GM06990 (cell line): ENCODE measurements at places on chromosomes 13 and 19.

GRCh38 chr13:93235258-93236015 lies 8.8 kb downstream of the GPC6 start:
- DNase-seq = no peak

DNA sequence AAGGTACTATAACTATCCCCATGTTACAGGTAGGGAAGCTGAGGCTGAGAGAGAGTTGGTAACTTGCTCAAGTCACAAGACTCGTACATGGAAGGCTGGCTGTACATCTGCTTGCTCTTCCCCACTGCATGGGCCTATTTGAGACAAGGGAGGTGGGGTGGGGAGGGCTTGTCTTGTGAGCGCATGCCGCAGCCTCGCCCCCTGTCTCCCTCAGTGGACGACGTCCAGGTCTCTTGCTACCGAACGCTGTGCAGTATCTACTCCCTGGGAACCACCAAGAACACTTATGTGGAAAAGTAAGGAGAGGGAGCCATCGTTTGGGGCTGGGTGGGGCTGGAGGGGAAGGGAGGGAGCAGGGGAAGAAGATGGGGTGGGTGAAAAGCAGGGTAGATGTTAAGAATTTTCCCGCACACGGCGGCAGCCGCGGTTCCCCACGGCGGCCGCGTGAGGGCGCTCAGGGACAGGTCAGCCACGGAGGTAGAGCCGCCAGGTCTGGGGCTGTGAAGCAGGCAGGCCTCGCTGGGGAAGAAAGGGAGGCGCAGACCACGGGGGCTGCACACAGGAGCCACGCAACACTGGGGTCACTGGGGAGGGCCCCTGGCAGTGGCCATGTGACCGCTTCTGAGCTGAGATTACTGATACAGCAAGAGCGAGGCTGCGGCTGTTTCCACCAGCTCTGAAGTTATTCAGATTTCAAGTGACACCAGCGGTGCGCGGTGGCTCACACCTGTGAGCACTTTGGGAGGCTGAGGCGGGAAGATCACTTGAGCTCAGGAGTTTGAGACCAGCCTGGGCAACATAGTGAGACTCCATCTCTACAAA lies 81.5 kb downstream of the RYR1 start:
- DNase-seq = peak; percentile 79

DNA sequence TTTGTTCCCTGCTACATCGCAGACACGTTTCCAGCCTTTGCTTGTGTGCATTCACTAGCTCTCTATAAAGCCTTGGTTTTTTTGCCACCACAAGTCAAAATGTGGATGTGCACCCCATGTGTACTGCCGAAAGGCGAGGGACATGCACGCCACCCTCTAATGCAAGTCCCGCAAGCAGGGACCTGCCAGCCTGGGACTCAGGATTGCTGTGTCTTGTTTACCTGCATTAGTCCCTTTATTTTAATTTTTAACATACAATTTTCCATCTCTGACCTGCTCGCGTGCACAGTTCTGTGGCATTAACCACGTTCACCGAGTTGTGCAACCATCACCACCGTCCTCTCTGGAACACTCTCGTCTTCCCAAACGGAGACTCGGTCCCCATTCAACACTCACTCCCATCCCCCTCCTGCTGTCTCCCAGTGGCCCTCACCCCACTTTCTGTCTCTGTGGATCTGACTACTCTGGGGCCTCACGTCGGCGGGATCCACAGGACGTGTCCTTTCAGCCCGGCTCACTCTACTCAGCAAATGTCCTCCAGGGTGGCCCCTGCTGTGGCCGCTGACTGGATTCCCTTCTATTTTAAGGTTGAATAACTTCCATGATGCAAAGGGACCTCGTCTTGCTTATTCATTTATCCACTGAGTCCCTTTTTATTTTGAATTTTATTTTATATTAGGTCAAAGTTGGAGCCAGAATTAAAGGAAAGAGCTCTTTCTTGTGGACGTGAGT lies 58.4 kb downstream of the RASA3 start:
- DNase-seq = no peak

- no peak for DNase-seq
Measured at GRCh38 chr13:61030445-61030844, 385.2 kb downstream of the PCDH20 start.

- DNase-seq = no peak
Measured at GRCh38 chr13:114008964-114009589, 35.2 kb upstream of the C13orf46 start.

GRCh38 chr13:65529541-65529940 lies 1700.6 kb downstream of the PCDH9 start:
- no peak for DNase-seq

- DNase-seq = no peak
Measured at GRCh38 chr19:58305932-58306323, 751 bp downstream of the ERVK3-1 start.

DNA sequence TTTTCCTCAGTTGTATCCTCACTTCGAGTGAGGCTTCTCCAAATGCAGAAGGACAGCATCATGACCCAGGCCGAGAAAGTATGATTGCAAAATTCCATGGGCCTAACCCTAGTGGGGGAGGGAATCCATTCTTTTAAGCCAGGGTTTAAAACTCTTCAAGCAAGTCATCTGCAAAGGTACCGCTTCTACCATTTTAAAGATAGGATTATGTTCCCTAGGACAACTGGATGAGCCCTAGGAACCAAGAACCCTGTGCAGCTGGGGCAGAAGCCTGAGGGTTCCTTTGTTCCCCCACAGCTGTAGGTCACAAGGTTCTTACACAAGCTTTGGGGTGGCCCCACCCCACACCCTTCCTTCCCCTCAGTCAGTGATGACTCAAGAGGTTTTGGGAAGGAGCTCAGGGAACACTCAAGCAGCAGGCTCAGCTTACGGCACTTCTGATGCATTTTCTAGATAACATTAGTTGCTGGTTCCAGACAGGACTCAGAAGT lies 13.5 kb downstream of the ARL11 start:
- no peak for DNase-seq

DNA sequence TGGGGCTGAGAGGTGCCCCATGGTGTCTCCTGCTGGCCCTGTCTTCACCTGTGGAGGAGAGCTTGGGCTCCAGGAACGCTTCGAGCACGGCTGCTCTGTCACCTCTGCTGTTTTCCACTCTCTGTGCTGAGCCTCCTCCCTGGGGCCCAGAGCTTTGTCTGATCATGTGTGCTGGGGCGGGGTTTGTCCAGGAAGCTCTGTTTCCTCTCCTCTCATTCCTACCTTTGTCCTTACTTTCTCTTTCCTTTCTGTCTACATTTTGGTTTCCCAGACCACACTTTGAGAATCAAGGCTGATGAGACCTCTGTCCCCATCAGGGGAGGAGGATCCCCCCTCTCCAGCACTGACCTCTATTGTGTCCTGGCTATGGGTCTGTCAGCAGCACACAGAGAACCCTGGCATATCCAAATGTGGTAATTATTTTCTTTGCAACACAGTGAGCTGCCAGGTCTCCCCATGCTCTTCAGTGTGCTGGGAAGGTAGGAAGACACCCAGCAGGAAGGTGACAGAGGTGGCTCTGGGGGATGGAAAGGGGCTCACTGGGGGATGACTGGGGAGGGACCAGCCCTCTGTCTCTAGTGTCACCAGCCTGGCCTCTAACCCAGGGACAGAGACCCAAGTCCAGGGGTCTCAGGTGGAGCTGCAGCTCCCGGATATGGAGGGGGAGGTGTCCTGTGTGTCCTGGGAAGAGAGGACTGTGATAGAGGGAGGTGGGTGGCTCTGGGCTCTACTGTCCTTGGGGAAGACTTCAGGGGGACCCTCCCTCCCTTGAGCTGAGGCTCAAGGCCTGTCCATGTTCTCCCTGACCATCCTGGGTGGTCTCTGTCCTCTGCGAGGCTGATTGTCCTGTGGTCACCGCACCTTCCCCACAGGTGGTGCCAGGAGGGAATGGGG lies at the start of gene CEACAM1:
CEACAM1 (minus strand) TSS at position 128 of the 894 bp plus-strand sequence; CDS start at position 21, 107 bp downstream.
- no peak for DNase-seq

GRCh38 chr19:40640744-40641143 lies 39.6 kb downstream of the LTBP4 start:
- DNase-seq = no peak

DNA sequence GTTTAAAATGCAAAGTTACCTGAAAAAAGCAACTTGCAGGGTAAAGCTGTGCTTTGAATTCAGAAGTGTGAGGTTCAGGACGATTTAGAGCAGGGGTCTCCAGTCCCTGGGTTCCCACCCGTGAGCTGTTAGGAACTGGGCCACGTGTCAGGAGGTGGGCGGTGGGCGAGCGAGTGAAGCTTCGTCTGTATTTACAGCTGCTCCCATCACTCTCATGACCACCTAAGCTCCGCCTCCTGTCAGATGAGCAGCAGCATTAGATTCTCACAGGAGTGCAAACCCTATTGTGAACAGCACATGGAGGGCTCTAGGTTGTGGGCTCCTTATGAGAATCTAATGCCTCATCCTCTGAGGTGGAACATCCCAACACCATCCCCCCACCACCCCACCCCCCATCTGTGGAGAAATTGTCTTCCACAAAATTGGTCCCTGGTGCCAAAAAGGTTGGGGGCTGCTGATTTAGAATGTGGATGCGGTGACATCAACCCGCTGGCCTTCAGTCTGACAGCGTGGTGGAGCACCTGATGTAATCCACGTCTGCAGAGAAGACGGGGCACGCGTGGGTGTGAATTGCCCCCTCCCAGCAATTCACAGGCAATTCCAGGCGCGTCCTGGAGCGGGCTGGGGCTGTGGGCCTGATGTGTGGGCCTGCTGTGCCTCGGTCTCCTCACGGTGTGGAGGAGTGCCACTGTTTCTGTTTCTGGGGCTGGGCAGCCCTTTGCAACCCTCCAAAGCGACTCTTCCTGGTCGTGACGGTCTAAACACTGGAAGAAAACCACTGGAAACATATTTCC lies 214.0 kb upstream of the SOX1 start:
- no peak for DNase-seq

GRCh38 chr13:59701261-59701660 lies 462.5 kb downstream of the DIAPH3 start:
- no peak for DNase-seq

DNA sequence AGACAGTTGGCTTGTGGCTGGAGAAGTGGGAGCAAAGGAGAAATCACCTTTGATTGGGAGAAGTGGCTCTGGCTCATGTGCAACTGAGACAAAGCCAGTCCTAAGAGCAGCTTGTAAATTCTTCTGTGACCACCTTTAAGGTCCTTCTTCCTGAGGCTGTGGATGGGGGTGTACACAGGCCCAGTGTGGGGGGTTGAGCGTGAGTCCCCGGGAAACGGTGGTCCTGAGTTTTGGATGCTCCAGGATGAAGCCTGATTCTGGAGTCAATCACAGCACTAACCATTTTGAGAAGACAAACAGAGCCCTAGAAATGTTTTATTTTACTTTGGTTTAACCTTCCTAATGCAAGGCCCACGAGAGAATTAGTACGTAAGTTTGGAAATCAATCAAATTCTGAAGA lies 3.9 kb upstream of the CEBPA start:
- no peak for DNase-seq

DNA sequence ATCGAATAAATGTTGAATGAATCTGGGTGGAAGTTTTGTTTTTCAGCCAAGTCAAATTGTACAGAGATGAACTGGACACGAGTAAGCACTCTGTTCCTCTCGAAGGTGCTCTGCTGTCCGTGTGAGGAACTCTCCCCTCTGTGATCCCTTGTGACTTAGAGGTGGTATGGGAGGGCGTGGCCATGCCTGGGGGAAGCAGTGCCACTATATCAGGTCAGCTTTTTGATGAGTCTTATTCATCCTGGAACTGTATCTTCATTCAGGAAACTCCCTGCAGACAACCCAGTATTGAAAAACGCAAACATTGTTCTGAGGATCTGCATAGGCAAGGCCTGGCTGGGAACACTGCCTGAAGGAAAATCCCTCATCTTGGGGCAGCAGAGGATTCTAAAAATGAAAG lies 45.7 kb upstream of the FLT1 start:
- no peak for DNase-seq

- DNase-seq = no peak
Measured at GRCh38 chr19:40567040-40567749, 9.5 kb upstream of the SHKBP1 start.

DNA sequence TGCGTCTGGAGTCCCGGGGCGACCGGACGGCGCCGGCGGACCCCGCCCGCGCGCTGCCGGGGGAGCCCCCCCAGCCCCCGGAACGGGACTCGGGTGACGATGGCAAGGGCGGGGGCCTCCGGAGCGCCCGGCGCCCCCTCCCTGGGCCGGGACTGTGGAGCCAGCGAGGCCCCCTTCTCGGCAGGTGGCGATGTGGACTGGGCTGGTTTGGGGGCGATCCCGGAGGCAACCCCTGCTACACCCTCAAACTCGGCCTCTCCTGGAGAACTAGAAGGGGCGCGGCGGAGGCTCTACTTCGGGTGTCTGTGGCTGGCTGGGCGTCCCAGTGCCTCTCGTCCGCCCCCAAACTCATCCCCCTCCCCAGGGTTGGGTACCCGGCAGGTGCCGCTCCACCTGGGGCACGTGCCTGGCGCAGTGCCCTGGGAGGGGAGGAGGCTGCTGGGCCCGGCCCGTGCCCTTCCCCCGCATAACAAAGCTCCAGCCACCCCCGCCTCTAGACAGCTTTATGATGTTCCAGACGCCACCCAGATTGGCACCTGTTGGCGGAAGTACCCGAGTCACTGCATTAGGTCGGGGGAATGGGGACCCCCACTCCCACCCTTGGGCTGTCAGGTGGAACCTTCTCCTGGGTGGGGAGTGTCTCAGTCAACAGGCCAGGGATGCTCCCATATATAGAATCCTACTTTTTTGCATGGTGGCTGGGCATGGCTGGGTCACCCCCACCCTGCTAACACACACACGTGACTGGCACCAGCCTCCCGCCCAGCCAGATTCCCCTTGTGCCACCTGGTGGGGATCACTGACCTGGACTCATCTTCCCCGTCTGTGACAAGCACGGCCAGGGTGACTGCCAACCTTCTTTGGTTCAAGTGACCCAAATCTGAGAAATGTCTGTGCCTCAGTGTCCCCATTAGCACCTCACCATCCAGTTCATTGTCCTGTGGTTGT lies 722 bp downstream of the PKN1 start:
- peak; percentile 45 for DNase-seq

- DNase-seq = no peak
Measured at GRCh38 chr19:765179-765738, 14.3 kb downstream of the MISP start.

GRCh38 chr19:55626350-55626749 lies 2.0 kb upstream of the ZNF784 start:
- DNase-seq = no peak

DNA sequence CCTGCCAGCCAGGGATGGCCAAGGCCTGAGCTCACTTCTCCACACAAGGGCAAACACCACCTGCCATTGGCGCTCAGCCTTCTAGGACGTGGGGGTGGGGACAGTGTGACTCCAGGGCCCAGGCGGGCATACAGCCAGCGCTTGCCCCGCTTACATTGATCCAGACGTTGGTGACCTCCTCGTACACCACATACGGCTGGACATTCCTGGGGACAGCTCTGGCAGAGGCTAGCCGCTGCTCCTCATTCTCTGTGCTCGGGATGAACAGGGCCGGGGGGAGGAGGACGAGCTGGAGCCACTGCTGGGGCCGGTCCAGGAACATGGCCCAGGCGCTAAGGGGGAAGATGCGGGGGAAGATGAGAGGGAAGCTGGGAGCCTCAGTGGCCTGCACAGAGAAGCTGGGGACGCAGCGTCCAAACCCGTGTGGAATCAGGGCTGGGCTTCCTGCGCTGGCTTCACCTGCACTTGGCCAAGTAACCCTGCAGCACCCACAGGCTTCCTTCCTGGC lies 25.1 kb upstream of the MYDGF start:
- no peak for DNase-seq

- DNase-seq = peak; percentile 52
Measured at GRCh38 chr19:7595466-7596133, at the start of gene CAMSAP3. CAMSAP3 (plus strand) TSS chr19:7595863; CDS start chr19:7596003, 140 bp downstream.
